BJ (cell line): ENCODE measurements at places on chromosomes 4 and X. TPM values are rescaled to one million over a fixed set of nuclear protein-coding genes. Genes with fewer than 3 reads are reported as not detected.

Gene USP26
- polyA plus RNA-seq = not detected in 2 replicates

Gene SRPK3
- polyA plus RNA-seq = 0.44 and 1.1 TPM in 2 replicates

Gene SPANXA2
- polyA plus RNA-seq = not detected in 2 replicates

Gene MAGIX
- 0.45 and 0.67 TPM in 2 replicates for polyA plus RNA-seq

Gene ZDHHC15
- polyA plus RNA-seq = not detected in 2 replicates

Gene LSM6
- 5.8 and 12.6 TPM in 2 replicates for polyA plus RNA-seq

Gene TREX2
- 0.49 and 1.1 TPM in 2 replicates for polyA plus RNA-seq

Gene SCML2
- 0.81 and 0.85 TPM in 2 replicates for polyA plus RNA-seq

Gene CACNA1F
- 0.01 TPM in 1 of 2 replicates, not detected in the other for polyA plus RNA-seq

Gene HTR2C
- polyA plus RNA-seq = not detected in 2 replicates

Gene HAND2
- polyA plus RNA-seq = 3.6 and 4.9 TPM in 2 replicates

Gene P2RY8
- polyA plus RNA-seq = not detected in 2 replicates

Gene CCKAR
- polyA plus RNA-seq = 0.12 and 0.17 TPM in 2 replicates

Gene HPGDS
- polyA plus RNA-seq = not detected in 2 replicates

Gene ANOS1
- 0.74 and 0.89 TPM in 2 replicates for polyA plus RNA-seq

Gene HTRA3
- polyA plus RNA-seq = 2.9 and 5.7 TPM in 2 replicates

Gene ARMCX4
- polyA plus RNA-seq = 2.5 and 3.6 TPM in 2 replicates

Gene CFAP299
- polyA plus RNA-seq = 0.23 and 3.3 TPM in 2 replicates
